ENCODE measurements at places on chromosomes 1 and 21. TPM values are rescaled to one million over a fixed set of nuclear protein-coding genes. Genes with fewer than 3 reads are reported as not detected.

DNA sequence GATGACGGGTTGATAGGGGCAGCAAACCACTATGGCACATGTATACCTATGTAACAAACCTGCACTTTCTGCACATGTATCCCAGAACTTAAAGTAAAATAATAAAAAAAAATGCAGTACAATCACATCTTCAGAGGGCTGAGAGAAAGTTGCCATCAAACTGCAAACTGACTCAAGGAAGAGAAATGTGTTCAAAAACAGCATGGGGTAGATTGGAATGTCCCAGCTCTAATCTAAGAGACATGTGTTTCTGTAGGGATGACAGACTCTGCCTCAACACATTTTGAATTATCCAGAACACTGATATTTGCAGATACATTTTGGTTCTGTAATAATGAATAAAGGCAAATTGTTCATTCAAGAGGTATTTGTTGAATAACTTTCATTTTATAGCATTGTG lies 171.2 kb upstream of the RUNX1 start:
- H3K36me3 ChIP-seq = no peaks in the 10 kb centered on the region
- no peak overlapping the region for H3K27ac ChIP-seq
- DNase-seq = no peak
- no peaks in the 10 kb centered on the region for H3K4me1 ChIP-seq

DNA sequence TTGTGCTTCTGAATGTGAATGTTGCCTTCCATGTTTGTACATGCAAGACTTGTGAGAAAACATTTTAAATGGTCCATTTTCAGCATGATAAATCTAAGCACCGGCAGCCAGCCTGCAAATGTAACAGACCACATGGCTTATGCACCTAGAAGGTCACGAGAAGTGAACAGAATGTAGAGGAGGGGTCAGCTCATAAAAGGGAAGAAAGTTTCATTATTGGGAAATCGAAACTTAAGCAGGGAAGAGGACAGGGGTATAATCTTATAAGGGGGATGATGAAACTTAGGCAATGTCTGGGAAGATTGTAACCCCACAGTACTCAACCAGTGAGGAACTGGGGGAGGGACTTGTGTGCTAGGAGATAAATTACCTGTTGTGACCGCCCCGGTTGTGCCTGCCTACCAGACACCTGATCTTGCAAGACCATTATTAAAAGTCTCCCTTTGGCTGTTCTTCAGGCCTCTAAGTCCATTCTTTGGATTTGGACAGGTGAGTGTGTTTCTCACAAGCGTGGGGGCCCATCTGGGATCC lies 37.7 kb upstream of the VN1R5 start:
- H3K4me1 ChIP-seq = no peaks in the 10 kb centered on the region
- H3K27ac ChIP-seq = no peak overlapping the region
- no peaks in the 10 kb centered on the region for H3K27me3 ChIP-seq
- no peak overlapping the region for H3K4me3 ChIP-seq
- no peaks in the 10 kb centered on the region for H3K36me3 ChIP-seq
- no peak for DNase-seq

GRCh38 chr21:43276811-43277210 lies 108.0 kb downstream of the CRYAA start:
- peaks cover 69% of the 10 kb centered on the region for H3K4me1 ChIP-seq
- peaks cover 4% of the 10 kb centered on the region for H3K27me3 ChIP-seq
- no peak overlapping the region for H3K4me3 ChIP-seq
- DNase-seq = no peak

- peaks cover 86% of the 10 kb centered on the region for H3K36me3 ChIP-seq
- H3K27me3 ChIP-seq = no peaks in the 10 kb centered on the region
- no peak overlapping the region for H3K4me3 ChIP-seq
- H3K27ac ChIP-seq = no peak overlapping the region
- no peak for DNase-seq
Observed at GRCh38 chr1:8866173-8866791, 12.2 kb downstream of the ENO1 start.

Gene TMEM81
- total RNA-seq = 1.9 TPM

DNA sequence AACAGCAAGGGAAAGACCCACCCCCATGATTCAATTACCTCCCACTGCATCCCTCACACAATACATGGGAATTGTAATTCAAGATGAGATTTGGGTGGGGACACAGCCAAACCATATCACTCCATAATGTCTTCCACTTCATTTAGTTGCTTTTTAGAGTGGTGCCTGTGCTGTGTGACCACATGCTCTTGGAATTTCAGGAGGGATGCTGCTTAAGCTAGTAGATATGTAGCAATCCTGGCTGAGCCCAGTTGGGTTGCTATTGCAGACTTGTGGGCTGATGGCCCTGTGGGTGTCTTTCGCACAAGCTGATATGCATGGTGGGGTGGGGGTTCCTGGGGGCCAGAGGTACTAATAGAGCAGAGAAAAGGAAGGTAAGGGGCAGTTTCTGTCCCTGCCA lies 160.4 kb upstream of the SYT6 start:
- H3K27me3 ChIP-seq = no peaks in the 10 kb centered on the region
- no peak overlapping the region for H3K4me3 ChIP-seq
- no peaks in the 10 kb centered on the region for H3K36me3 ChIP-seq
- no peaks in the 10 kb centered on the region for H3K4me1 ChIP-seq
- H3K27ac ChIP-seq = no peak overlapping the region

- H3K27me3 ChIP-seq = no peaks in the 10 kb centered on the region
- no peak overlapping the region for H3K27ac ChIP-seq
- no peak for DNase-seq
- H3K4me3 ChIP-seq = no peak overlapping the region
Observed at GRCh38 chr1:186854102-186854501, 25.4 kb downstream of the PLA2G4A start.

- no peak overlapping the region for H3K27ac ChIP-seq
- H3K36me3 ChIP-seq = peaks cover 7% of the 10 kb centered on the region
- no peaks in the 10 kb centered on the region for H3K4me1 ChIP-seq
- no peaks in the 10 kb centered on the region for H3K27me3 ChIP-seq
Observed at GRCh38 chr21:28872218-28872617, 120.5 kb downstream of the LTN1 start.

- H3K36me3 ChIP-seq = no peaks in the 10 kb centered on the region
- no peaks in the 10 kb centered on the region for H3K27me3 ChIP-seq
- H3K4me1 ChIP-seq = no peaks in the 10 kb centered on the region
- H3K27ac ChIP-seq = no peak overlapping the region
- H3K4me3 ChIP-seq = no peak overlapping the region
Observed at GRCh38 chr1:65894738-65895605, 102.3 kb downstream of the PDE4B start.

Gene MSH4
- 0.44 TPM for total RNA-seq

DNA sequence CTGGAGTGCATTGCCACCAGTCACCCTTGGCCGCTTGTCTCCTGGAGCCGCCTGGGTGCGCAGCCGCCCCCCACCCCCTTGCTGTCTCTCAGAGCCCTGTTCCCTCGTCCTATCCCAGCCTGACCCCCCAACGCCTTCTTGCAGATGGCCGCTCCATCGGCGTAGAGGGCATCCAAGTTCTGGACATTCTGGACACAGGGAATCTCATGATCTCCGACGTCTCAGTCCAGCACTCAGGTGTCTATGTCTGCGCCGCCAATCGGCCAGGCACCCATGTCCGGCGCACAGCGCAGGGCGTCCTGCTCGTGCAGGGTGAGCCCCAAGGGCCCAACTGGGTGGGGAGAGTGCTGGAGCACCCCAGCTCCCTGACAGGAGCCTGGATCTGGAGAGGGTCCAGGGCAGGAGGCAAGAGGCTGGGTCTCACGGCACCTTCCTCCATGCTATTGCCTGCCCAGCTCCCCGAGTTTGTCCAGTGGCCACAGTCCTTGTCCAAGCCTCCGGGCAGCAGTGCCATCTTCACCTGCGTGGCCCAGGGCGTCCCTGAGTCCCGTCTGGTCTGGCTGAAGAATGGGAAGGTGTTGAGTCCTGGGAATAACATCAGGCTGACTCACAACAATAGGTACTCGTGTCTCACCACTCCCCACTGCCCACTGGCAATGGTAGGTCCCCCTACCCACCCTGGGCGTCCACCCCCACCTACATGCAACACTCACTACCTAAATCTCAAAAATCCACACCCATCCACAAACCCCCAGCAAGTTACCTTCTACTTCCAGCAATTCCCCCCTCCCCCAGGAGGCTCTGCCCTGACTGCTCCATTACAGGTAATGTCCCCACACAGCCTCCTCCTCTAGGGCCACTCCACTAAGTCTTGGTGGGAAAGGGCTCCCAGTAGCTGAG lies 24.6 kb downstream of the SLC27A3 start:
- H3K27me3 ChIP-seq = no peaks in the 10 kb centered on the region
- H3K36me3 ChIP-seq = peaks cover 47% of the 10 kb centered on the region
- H3K27ac ChIP-seq = no peak overlapping the region
- DNase-seq = no peak
- peaks cover 17% of the 10 kb centered on the region for H3K4me1 ChIP-seq

GRCh38 chr1:218332416-218332815 lies 12.7 kb upstream of the TGFB2 start:
- no peak overlapping the region for H3K27ac ChIP-seq
- no peaks in the 10 kb centered on the region for H3K4me1 ChIP-seq
- DNase-seq = no peak
- no peak overlapping the region for H3K4me3 ChIP-seq

Gene TSPAN2
- total RNA-seq = 29.0 TPM

- H3K27ac ChIP-seq = no peak overlapping the region
- H3K36me3 ChIP-seq = peaks cover 55% of the 10 kb centered on the region
- no peak for DNase-seq
- no peak overlapping the region for H3K4me3 ChIP-seq
Observed at GRCh38 chr1:35832276-35832905, 24.6 kb downstream of the AGO4 start.

Gene OR2M2
- 0.17 TPM for total RNA-seq

Gene DENND2C
- total RNA-seq = 9.3 TPM

GRCh38 chr1:18723206-18723605 lies 92.6 kb downstream of the PAX7 start:
- DNase-seq = no peak
- peaks cover 9% of the 10 kb centered on the region for H3K36me3 ChIP-seq
- no peak overlapping the region for H3K4me3 ChIP-seq
- H3K27me3 ChIP-seq = peaks cover 5% of the 10 kb centered on the region
- H3K4me1 ChIP-seq = peaks cover 22% of the 10 kb centered on the region

GRCh38 chr1:37759451-37759850 lies 5.5 kb downstream of the EPHA10 start:
- peaks cover 46% of the 10 kb centered on the region for H3K27me3 ChIP-seq
- H3K27ac ChIP-seq = no peak overlapping the region
- no peak overlapping the region for H3K4me3 ChIP-seq
- peaks cover 15% of the 10 kb centered on the region for H3K4me1 ChIP-seq

- no peak within 1 kb of the TSS for H3K4me3 ChIP-seq
- no peaks in the 10 kb centered on the region for H3K27me3 ChIP-seq
- DNase-seq = no peak
Observed at GRCh38 chr1:203186446-203187303, at the start of gene CHI3L1. TSS of gene CHI3L1 (minus strand) at chr1:203186704. CDS start at chr1:203186623, 81 bp downstream.

DNA sequence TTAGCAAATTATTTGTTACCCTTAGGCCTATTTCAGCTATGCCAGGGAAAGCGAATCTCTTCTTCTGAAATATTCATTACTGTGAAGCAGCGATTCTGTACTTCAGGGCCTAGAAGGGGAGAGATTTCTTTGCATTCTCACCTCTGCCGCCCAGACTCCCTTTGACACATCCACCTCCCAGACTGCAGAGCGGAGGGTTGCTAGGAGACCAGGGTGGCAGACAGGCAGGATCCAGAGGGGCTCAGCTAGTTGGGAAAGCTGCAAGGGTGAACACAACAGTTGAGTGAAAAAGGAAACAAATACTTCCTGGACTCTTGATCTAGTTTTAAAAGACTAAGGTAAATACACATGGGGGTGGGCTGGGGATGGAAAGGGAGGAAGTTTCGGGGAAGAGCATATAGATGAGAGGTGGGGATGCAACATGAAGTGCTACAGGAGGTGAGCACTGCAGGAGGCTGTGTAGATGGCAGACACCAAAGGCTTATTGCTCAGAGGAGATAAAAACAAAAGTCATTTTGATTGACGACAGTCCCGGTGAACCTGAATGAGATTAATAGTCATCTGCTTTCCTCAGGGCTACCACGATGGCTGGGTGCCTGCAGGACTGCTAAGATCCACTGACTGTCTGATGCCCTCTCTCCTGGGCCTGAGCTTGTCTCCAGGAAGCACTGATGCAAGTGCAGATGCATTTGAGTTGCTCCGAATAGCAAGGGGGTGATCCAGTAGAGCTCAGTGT lies 26.4 kb upstream of the RAB3GAP2 start:
- H3K4me1 ChIP-seq = peaks cover 14% of the 10 kb centered on the region
- H3K27me3 ChIP-seq = no peaks in the 10 kb centered on the region
- H3K36me3 ChIP-seq = no peaks in the 10 kb centered on the region
- DNase-seq = peak; percentile 72
- H3K4me3 ChIP-seq = no peak overlapping the region

DNA sequence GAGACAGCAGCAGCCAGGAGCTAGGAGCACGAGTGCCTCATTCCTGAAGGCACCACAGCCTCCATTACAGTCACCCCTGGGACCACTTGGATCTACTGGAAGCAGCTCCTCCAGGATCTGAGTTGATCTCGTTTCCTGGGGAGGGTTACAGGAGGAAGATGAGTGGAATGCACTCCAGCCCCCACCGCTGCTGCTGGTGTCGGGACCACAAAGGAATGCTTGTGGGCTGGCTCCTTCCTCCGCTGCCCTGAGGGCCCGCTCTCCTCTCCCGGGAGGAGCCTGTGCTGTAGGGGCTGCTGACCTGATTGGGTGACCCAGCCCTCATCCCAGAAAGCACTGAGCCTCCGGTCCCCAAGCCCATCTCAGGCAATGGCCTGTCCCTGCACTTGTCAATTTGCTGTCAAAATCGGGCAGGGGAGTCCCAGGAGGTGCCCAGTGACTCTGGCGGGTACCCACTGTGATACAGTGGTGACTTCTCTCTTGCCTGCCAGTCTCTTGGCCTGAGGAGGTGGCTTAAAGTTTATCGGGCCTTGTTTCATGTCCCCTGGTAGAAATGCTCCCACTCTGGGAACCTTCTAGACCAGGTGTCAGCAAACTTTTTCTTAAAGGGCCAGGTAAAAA lies 23.1 kb downstream of the IL10RB start:
- no peak overlapping the region for H3K27ac ChIP-seq
- DNase-seq = no peak
- H3K4me3 ChIP-seq = no peak overlapping the region
- peaks cover 59% of the 10 kb centered on the region for H3K36me3 ChIP-seq
- peaks cover 3% of the 10 kb centered on the region for H3K4me1 ChIP-seq

GRCh38 chr21:21631961-21632360 lies 633.8 kb downstream of the NCAM2 start:
- no peak overlapping the region for H3K27ac ChIP-seq
- no peaks in the 10 kb centered on the region for H3K36me3 ChIP-seq
- peak; percentile 3 for DNase-seq

Gene OR2L13
- 0.94 TPM for total RNA-seq

Gene BTBD8
- 56.1 TPM for total RNA-seq

Gene JTB
- total RNA-seq = 79.4 TPM

Gene OLIG2
- total RNA-seq = 44.0 TPM

Gene TMEM167B
- total RNA-seq = 51.2 TPM

GRCh38 chr1:59477286-59477685 lies 180.4 kb downstream of the FGGY start:
- H3K4me1 ChIP-seq = no peaks in the 10 kb centered on the region
- no peak for DNase-seq
- H3K27ac ChIP-seq = no peak overlapping the region
- no peak overlapping the region for H3K4me3 ChIP-seq
- no peaks in the 10 kb centered on the region for H3K27me3 ChIP-seq

DNA sequence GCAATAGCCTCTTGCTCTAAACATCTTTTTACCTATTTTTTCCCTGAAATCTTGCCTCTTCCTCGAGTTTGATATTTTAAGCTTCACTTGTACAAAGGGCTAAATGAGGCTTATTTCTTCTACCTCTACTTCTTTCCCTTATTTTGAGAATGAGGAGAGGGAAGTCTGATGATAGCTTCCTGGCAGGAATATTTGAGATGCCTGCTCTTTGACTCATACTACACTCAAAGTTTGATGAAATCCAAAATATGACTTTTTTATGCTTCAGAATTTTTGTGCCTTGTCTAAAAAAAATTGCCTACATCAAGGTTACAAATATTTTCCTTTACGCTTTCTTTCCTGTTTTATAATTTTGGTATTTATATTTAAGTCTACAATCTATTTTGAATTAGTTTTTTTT lies 624.4 kb upstream of the PLXNA2 start:
- DNase-seq = no peak
- no peak overlapping the region for H3K27ac ChIP-seq
- no peak overlapping the region for H3K4me3 ChIP-seq
- no peaks in the 10 kb centered on the region for H3K4me1 ChIP-seq
